ENCODE measurements at places on chromosomes 16 and 17. TPM values are rescaled to one million over a fixed set of nuclear protein-coding genes. Genes with fewer than 3 reads are reported as not detected.

Gene RNF43
- total RNA-seq: 0.57 TPM

Gene BMERB1
- total RNA-seq: 3.0 TPM

Gene CDR2L
- 0.86 TPM for total RNA-seq

Gene C16orf92
- total RNA-seq: not detected

Gene TRIM25
- total RNA-seq: 40.2 TPM

Gene ACADVL
- 279 TPM for total RNA-seq

Gene RUNDC3A
- 0.55 TPM for total RNA-seq

Gene CDT1
- 0.42 TPM for total RNA-seq

Gene CCT6B
- 3.5 TPM for total RNA-seq
